Cardiac fibroblast (primary cell): ENCODE measurements at places on chromosomes 5 and 9.

DNA sequence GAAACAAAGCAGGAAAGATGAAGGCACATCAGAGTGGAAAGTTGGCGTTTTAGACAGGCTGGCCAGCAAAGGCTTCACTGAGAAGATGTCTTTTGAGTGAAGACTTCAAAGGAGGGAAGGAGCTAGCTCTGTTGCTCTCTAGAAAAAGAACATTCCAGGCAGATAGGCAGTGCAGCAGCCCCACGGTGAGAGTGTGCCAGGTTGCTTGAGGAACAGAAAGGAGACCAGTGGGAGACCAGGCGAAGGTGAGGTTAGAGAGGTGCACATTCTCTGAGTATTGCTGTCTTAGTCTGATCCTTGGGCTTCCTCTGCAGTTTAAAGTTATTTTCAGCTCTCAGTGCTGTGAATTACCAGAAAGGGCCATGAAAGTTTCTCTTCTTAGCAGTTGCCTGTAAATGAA lies 83.8 kb downstream of the SLC44A1 start:
- no peak for DNase-seq

- peak; percentile 90 for DNase-seq
These were observed 54.5 kb downstream of the STK10 start for GRCh38 chr5:172133359-172134029.

GRCh38 chr9:136882109-136882946 lies 4.0 kb upstream of the TRAF2 start:
- DNase-seq, result peak; percentile 85

DNA sequence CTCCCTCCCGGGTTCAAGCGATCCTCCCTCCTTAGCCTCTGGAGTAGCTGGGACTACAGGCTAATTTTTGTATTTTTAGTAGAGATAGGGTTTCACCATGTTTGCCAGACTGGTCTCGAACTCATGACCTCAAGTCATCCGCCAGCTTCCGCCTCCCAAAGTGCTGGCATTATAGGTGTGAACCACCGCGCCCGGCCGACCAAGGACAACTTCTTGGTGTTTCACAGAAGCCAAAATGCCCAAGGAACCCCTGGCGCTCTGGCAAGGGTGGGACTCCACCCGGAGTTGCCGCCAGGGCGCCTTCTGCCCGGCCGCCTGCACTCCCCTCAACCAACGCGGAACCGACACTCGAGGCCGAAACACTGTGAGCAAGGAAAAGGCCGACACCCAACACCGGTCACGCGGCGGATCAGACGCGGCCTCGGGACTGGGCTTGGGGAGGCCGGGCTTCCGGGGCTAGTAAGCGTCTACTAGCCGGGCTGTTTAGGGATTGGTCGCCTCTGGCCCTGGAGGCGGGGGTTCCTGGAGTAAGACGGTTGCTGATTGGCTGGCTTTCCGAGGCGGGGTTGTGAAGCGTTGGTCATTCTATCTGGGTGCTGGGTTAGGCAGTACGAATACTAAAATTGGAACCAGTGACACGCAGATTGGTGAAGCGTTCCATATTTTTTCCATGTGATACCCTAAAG lies 7.7 kb upstream of the CFAP157 start:
- DNase-seq, result peak; percentile 99

GRCh38 chr5:34622098-34622400 lies 34.1 kb upstream of the RAI14 start:
- DNase-seq, result no peak

- DNase-seq, result peak; percentile 87
These were observed 25.5 kb upstream of the STXBP1 start for GRCh38 chr9:127586537-127586936.

DNA sequence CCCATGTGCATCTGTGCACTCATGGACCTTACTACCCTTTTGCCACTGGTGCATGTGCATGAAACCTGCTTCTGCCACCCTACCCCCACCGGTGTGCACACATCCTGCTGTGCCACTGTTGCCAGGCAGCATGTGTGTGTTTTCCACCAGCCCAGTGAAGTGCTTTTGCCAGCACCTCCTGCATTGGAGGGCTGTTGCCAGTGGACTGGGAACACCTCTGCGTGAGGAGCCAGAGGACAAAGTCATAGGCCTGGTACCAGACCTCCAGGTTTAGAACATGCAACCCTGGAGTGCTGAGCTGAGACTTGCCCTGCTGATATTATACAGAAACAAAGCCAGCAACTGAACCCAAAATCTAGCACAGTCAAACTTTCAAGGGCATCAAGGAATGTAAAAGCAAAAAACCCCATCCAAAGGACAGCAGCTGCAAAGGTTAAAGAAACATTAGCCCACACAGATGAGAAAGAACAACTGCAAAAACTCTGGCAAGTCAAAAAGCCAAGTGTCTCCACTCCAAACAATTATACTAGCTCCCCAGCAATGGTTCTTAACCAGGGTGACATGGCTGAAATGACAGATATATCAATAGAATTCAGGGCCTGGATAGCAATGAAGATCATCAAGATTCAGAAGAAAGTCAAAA lies 70.6 kb upstream of the PTPN3 start:
- no peak for DNase-seq

DNA sequence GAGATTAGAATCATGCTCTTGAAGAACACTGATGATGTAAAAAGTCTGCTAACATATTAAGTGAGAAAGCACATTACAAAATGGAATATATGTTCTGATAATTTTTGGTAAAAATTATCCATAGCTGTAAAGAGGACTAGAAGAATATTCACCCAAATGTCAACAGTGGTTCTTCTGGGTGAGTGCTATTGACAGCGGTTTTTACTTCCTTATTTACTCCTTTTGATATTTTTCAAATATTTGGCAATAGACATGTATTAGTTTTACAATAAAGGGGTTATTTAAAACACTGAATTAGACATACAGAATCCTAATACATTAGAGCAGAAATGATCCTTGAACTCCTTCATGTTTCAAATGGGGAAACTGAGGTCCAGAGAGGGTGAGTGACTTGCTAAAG lies 26.9 kb upstream of the MEGF9 start:
- DNase-seq, result no peak

- no peak for DNase-seq
These were observed 54.0 kb downstream of the PLPP1 start for GRCh38 chr5:55480781-55481180.

DNA sequence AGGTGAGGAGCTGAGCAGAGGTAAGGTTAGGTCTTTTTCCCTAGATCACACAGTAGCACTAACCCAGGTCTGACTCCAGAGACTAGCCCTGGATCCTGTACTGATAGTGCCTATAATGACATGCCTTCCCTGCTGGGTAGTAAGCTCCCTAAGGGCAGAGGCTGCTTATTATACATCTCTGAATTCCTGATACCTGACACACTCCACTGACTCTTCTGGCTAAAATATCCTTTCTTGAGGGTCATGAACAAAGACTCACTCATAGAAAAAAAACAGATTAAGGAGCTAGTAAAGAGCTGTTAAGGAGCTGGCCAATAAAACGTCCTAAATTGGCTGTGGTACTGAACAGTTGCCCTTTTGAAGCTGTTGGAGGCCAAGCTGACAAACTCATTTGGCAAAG lies 149.0 kb upstream of the ITGA1 start:
- DNase-seq, result no peak

GRCh38 chr5:86679949-86680348 lies 62.2 kb downstream of the COX7C start:
- DNase-seq, result no peak

DNA sequence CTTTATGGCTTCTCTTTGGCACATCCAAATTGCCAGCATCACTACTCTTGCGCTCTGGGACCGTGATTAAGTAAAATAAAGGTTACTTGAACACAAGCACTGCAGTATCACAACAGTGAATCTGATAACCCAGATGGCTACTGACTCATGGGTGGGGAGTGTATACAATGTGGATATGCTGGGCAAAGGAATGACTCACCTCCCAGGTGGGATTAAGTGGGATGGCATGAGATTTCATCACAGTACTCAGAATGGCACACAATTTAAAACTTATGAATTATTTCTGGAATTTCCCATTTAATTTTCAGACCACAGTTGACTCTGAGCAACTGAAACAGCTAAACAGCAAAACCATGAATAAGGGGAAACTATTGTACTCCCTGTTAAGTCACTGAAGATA lies 4.3 kb downstream of the GFM2 start:
- peak; percentile 25 for DNase-seq

DNA sequence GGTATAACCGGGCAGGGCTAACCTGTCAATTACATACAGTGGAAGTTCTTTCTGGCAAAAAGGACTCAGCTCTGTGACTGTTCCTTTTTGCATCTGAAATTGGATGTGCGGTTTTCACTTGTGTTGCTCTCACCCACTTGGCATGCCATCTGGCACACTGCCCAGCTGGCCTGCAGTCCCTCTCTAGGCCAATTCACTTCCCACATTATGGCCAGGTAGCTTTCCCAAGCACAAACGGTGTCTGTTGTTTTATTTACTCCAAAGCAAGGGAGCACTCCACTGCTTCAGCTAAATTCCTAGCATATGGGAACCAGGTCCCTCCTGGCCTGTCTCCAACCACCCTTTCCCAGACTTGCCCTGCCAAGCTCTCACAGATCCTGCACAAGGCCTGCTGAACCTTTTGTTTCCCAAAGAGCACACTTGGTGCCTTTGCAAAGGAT lies 132.5 kb downstream of the SEMA6A start:
- DNase-seq, result peak; percentile 32
